ENCODE measurements at places on chromosomes 3 and 15.

DNA sequence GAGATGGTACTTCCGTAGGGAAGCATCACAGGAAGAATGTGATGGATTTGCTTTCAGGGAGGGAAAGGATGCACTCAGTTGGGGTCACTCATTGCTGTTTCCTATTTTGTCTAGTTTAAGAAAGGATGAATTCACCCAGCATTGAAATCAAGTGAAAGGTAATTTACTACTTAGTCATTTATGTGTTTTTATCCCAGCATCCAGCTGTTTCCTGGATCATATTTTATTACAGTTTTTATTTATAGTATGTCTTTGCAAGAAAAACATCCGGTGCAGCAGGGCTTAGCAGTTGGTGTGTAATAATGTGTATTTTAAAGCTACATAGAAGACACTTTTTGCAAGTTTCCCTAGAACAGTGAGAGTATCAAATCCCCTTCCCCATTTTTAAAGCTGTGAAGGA, 37.4 kb upstream of the GOLGA8B start:
- no peak for DNase-seq

DNA sequence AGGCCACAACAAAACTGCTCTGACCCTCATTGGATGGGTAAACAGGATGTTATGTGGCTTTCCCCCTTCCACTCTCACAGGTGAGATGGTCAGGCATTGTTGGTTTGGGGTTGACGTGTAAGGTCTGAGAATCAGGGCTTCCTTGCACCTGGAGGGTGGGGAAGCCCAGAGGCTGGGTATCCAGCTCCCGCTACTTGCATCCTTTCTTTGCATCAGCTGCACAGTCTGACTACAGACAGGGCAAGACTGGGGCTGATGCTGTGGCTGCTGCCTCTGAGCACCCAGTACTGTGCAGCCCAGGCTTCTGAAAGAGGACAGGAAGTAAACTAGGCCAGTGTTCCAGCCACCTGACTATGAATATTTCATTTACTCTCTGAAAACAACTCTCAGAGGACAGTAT, 58.0 kb upstream of the ATP2B2 start:
- DNase-seq = no peak

DNA sequence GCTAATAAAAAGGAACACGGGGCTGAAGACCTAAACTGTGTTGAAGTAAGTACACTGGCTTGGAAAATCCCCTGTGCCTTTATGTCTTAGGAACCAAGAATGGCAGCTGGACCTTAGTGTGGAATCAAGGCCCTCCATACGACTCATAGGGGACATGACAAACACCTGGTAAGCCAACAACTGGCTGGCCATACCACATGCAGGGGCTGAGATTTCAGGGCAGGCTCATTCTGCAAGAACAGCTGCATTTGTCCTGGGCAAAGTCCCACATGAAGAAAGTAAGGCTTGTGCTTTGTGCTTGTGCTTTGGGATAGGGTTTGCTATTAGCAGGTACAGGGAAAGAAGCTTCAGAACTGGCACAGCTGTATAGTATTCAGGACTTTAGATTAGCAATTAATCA, 18.0 kb downstream of the ETV5 start:
- DNase-seq = no peak

DNA sequence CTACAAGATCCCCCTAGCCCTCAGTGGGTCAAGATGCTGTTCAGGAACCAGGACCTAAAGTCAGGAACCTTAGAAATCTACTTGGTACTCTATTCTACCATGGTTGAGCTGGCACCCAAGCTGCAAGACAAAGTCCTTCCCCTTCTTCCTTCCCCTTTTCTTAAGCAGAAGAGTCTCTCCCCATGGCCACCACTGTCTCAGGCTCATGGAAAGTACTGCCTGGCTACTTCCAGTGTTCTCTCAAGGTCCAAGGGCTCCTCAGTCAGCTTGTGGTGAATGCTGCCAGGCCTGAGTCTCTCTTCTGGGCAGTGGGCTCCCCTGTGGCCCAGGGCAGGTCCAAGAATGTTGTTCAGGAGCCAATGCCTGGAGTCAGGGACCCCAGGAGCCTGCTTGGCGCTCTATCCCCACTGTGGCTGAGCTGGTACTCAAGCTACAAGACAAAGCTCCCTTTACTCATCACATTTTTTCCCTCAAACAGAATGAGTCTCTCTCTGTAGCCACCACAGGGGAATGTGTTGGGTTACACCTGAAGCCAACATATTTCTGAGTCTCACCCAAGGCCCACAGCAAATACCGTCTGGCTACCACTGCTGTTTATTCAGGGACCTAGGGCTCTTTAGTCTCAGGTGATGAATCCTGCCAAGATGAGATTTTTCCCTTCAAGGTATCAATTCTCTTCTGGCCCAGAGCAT, 18.1 kb upstream of the SLC27A2 start:
- DNase-seq = no peak

GRCh38 chr3:3212781-3213440, 33.4 kb upstream of the CRBN start:
- no peak for DNase-seq

- DNase-seq = no peak
Measured at GRCh38 chr15:97791824-97792792, 168.4 kb upstream of the ARRDC4 start.
